ENCODE measurements at places on chromosomes 7 and 10.

DNA sequence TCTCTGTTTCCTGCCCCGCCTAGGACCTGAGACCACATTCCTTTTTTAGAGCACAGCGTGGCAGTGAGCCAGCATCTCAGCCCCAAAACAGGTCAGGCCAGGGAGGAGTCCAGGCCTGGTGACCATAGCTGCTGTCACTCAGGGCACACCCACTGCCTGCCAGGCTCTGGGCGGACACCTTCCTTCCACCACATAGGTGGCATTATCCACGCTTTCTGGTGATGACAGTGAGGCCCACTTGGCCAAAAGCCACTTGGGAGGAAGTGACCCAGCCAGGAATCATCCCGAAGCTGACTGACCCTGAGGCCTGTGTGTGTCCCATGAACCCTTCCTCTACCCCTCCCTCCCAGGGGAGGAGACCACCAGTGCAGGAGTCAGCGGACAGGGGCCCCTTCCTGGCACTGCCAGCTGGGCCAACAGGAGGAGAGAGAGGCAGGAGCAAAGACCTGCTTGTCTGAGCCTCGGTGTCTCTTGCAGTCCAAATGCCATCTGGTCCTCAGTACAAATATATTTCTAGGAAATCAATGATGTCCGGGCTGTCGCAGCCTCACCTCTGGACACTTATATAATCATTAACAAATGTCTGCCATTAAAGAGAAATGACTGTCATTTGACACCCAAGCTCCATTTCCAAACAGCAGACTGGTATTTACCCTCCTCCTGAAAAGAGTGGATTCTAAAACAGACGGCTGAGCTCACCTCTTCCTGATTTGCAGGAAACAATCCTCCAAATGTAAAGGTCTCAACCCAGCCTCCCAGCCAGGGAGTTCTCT, 63.0 kb downstream of the ABRAXAS2 start:
- DNase-seq: peak; percentile 74

- no peak for DNase-seq
Measured at GRCh38 chr7:124515106-124515830, 250.3 kb downstream of the GPR37 start.

GRCh38 chr10:116029826-116030225, 243.2 kb downstream of the GFRA1 start:
- DNase-seq: no peak

- no peak for DNase-seq
Measured at GRCh38 chr10:81065474-81065873, 527.8 kb downstream of the SH2D4B start.

- no peak for DNase-seq
Measured at GRCh38 chr7:1839701-1840100, 169.6 kb downstream of the ELFN1 start.

DNA sequence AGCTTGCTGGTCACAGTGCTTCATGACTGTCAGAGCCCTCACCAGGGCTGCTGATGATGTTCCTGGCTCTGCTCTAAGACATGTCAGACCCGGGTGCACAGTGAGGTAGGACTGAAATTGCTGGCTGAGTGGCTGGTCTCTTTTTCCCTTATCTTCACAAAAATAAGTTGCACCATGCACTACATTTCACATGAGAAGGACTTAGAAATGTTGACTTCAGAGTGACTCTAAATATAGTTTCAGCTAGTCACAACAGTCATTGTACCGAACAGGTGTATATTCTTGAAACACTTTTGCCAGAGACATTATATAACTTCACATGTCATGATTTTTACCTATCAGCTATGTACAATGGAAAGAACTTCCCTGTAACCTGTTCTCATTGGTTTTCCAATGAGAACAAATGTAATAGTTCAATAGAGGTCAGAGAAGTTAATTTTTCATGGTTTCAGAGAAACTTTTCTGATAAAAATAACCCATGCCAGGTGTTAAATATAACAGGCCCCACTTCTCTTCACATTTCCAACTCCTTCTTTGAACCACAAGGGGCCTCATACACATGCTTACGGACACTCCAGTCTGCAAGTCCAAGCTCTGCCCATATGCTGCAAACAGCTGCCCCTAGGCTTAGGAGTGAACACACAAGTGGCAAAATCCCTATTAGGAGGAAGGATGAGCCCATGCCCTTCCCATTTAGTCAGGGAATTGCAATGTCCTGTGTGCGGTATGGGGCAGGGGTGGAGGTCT, 115.6 kb downstream of the CDK6 start:
- no peak for DNase-seq

DNA sequence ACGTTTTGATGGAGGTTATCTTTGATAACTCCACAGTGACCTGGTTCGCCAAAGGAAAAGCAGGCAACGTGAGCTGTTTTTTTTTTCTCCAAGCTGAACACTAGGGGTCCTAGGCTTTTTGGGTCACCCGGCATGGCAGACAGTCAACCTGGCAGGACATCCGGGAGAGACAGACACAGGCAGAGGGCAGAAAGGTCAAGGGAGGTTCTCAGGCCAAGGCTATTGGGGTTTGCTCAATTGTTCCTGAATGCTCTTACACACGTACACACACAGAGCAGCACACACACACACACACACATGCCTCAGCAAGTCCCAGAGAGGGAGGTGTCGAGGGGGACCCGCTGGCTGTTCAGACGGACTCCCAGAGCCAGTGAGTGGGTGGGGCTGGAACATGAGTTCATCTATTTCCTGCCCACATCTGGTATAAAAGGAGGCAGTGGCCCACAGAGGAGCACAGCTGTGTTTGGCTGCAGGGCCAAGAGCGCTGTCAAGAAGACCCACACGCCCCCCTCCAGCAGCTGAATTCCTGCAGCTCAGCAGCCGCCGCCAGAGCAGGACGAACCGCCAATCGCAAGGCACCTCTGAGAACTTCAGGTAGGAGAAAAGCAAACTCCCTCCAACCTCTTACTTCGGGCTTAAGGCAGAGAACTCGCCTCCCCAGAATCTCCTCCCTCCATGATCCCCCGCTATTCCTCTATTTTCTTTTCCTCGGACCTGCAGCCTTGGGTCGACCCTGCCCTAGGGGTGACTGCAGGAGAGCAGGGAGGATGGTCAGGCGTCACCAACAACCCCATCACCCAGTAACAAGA, at the start of gene SERPINE1:
Gene SERPINE1, plus strand, starts transcription at position 454 of the 809 bp plus-strand sequence. CDS start 1,290 bp downstream, outside the sequence.
- DNase-seq: peak; percentile 68
